MCF 10A (cell line): ENCODE measurements at places on chromosomes 1 and 21. TPM values are rescaled to one million over a fixed set of nuclear protein-coding genes. Genes with fewer than 3 reads are reported as not detected.

DNA sequence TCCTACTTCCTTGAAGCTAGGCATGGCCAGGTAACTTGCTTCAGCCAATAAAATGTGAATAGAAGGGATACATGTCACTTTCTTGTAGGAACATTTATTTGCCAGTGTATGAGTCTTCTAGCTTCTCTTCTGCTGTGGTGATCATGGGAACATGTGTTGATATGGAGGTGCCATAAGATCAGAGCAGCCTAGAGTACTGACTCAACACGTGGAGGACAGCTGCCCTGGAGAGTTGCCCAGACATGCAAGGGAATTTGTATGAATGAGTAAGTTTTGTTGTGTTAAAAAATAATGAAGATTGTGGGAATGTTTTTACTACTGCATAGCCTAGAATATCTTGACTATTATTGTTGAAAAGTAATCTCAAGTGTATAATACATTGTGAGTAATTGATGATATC, 502.3 kb downstream of the NUF2 start:
- H3K27ac ChIP-seq, result peak overlapping the region; percentile 65
- H3K27me3 ChIP-seq, result no peaks in the 10 kb centered on the region
- no peak overlapping the region for H3K4me3 ChIP-seq
- peaks cover 8% of the 10 kb centered on the region for H3K4me1 ChIP-seq

The TBX15 gene
- total RNA-seq, result 0.09 and 0.15 TPM in 2 replicates

- H3K27me3 ChIP-seq, result peaks cover 69% of the 10 kb centered on the region
- peaks cover 5% of the 10 kb centered on the region for H3K4me1 ChIP-seq
- no peak for DNase-seq
- no peak overlapping the region for H3K27ac ChIP-seq
- H3K4me3 ChIP-seq, result peak overlapping the region; percentile 34
- H3K36me3 ChIP-seq, result no peaks in the 10 kb centered on the region
Measured at GRCh38 chr1:153260585-153261280, 1.2 kb downstream of the LORICRIN start.

DNA sequence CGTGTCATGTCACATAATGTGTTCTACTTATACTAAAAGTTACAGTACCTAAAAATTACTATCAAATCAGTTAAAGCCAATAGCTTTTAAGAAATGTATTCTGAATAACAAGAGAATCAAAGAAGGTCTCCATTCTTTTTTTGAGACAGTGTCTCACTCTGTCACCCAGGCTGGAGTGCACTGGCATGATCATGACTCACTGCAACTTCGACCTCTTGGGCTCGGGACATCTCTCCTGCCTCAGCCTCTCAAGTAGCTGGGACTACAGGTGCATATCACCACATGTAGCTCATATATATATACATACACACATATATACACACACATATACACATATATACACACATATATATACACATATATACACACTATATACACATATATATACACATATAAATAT, 20.1 kb downstream of the COP1 start:
- H3K36me3 ChIP-seq, result peaks cover 6% of the 10 kb centered on the region
- no peak overlapping the region for H3K4me3 ChIP-seq
- H3K27ac ChIP-seq, result peak overlapping the region; percentile 7
- H3K4me1 ChIP-seq, result peaks cover 12% of the 10 kb centered on the region

DNA sequence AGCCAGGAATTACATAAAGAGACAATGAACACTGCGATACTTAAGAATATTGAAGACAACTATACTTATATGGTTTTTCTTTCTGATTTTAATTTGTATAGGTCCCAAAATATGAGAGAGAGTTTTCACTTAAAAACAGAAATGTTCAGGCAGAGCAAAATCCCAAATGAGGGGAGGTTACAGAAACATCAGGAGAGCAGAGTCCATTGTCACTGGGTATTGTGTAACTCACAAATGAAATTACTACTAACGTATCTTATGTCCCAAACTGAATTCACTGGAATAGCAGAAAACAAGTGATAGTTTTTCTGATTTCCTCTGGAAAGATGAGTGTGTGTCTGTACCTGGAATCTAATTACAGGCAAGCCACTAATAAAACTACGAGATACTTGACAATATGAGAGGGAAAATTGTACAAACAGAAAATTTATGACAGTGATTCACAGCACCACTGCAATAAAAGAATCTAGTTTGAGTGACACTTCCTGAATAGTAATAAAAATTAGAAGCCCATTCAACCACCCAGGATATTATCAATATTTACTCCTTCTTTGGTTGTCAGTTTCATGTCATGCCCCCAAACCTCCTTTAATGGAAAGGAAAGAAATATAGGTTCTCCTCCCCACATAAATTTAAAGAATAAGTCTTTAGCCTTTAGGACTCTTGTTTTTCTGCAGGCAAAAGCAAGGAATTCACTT, 522.6 kb downstream of the ADGRL2 start:
- no peak for DNase-seq
- no peaks in the 10 kb centered on the region for H3K27me3 ChIP-seq
- no peak overlapping the region for H3K4me3 ChIP-seq
- peaks cover 6% of the 10 kb centered on the region for H3K4me1 ChIP-seq

GRCh38 chr1:65992831-65993271, 200.2 kb downstream of the PDE4B start:
- H3K4me3 ChIP-seq, result no peak overlapping the region
- no peaks in the 10 kb centered on the region for H3K36me3 ChIP-seq
- peaks cover 82% of the 10 kb centered on the region for H3K27me3 ChIP-seq
- no peak for DNase-seq
- no peak overlapping the region for H3K27ac ChIP-seq
- no peaks in the 10 kb centered on the region for H3K4me1 ChIP-seq

The FYB2 gene
- not detected in 2 replicates for total RNA-seq

The PYHIN1 gene
- total RNA-seq, result 0.44 TPM in 1 of 2 replicates, not detected in the other

- no peak overlapping the region for H3K4me3 ChIP-seq
- DNase-seq, result peak; percentile 97
- peaks cover 37% of the 10 kb centered on the region for H3K36me3 ChIP-seq
- H3K4me1 ChIP-seq, result peaks cover 51% of the 10 kb centered on the region
- H3K27ac ChIP-seq, result peak overlapping the region; percentile 90
- H3K27me3 ChIP-seq, result no peaks in the 10 kb centered on the region
Measured at GRCh38 chr1:209435654-209436566, 147.6 kb upstream of the CAMK1G start.

- H3K4me3 ChIP-seq, result no peak overlapping the region
- no peaks in the 10 kb centered on the region for H3K27me3 ChIP-seq
- no peaks in the 10 kb centered on the region for H3K4me1 ChIP-seq
- no peaks in the 10 kb centered on the region for H3K36me3 ChIP-seq
Measured at GRCh38 chr1:88118176-88118845, 565.8 kb upstream of the PKN2 start.

The LCE1F gene
- not detected in 2 replicates for total RNA-seq

The KPRP gene
- 0.12 and 0.25 TPM in 2 replicates for total RNA-seq

- no peak for DNase-seq
- H3K4me3 ChIP-seq, result no peak overlapping the region
- no peak overlapping the region for H3K27ac ChIP-seq
- H3K36me3 ChIP-seq, result no peaks in the 10 kb centered on the region
- H3K4me1 ChIP-seq, result peaks cover 15% of the 10 kb centered on the region
Measured at GRCh38 chr1:224594360-224594759, 21.8 kb upstream of the CNIH3 start.

DNA sequence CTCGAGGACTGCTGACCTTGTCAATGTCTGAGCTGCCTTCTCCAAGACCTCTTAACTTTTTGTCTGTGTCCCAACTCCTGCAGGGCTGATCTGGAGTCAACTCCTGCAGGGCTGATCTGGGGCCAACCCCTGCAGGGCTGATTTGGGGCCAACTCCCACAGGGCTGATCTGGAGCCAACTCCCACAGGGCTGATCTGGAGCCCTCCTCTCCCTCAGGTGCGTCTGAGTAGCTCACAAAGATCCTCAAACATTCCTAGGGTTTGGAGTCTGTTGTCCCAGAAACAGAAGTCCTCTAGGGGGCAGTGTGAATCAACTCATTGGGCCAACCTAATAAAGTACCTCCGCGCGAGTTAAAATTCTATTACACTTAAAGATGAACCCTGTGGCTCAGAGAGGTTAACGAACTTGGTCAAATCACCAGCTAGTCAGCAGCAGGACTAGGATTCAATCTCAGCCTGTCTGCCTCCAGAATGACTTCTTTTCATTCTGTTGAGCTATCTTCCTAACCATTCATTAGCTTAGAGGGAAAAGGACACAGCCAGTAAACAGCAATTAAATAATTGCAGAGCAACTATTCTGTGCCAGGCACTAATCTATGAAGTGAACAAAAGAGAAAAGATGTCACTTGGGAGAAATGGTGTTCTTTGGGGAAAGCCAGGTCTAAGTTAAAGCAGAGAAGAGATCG, 17.2 kb upstream of the RLF start:
- peak; percentile 87 for DNase-seq
- peaks cover 74% of the 10 kb centered on the region for H3K27me3 ChIP-seq
- no peak overlapping the region for H3K27ac ChIP-seq
- H3K4me1 ChIP-seq, result peaks cover 10% of the 10 kb centered on the region

- no peaks in the 10 kb centered on the region for H3K27me3 ChIP-seq
- H3K4me1 ChIP-seq, result peaks cover 6% of the 10 kb centered on the region
- DNase-seq, result peak; percentile 78
- H3K4me3 ChIP-seq, result no peak overlapping the region
- H3K27ac ChIP-seq, result no peak overlapping the region
- no peaks in the 10 kb centered on the region for H3K36me3 ChIP-seq
Measured at GRCh38 chr1:71490432-71490831, 409.6 kb upstream of the ZRANB2 start.

DNA sequence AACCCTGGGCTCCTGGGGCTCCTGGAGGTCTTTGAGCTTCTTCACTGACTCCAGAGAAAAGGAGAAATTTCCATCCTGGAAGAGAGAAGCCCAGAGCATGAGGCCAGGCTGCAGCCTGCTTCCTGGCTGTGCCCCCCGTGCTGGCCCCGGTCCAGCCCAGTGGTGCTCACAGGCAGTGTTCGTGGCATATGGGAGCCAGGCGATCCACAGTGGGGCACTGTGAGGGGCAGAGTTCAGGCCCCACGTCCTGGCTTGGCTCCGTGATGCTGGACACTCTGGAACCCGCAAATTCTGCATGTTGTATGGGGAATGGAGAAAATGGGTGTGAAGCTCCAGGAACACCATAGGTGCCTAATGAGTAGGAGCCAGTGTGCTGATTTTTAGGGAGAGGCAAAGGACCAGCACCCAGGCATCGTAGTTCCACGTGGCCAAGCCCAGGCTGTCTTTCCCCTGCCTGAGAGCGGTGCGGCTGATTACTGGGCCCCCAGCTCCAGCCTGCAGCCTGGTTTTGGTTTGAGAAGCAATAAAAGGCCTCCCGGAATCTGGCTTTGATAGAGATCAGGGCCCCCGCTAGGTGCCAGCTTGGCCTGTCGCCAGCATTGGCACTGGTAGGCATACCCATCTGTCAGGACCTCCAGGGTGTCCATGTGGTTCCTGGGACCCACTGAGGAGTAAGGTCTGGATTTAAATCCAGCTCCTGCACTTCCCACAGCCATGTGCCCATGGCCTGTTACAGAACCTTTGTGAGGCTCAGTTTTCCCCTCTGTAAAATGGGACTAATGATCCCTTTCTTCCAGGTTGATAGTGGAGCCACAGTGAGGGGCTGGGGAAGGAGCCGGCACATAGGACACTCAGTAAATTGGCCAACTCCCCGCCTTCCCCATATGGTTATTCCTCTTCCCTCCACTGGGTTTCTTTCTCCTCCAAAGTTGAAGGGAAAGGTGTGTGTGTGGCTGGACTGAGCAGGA, 725 bp downstream of the GUCA2A start:
- peaks cover 17% of the 10 kb centered on the region for H3K4me1 ChIP-seq
- H3K4me3 ChIP-seq, result no peak overlapping the region
- H3K27me3 ChIP-seq, result peaks cover 30% of the 10 kb centered on the region

GRCh38 chr1:66446261-66447001, 87.5 kb upstream of the SGIP1 start:
- no peaks in the 10 kb centered on the region for H3K36me3 ChIP-seq
- H3K4me1 ChIP-seq, result no peaks in the 10 kb centered on the region
- H3K27ac ChIP-seq, result no peak overlapping the region

The PLXNA2 gene
- total RNA-seq, result 59.2 and 69.7 TPM in 2 replicates

The NR0B2 gene
- total RNA-seq, result not detected in 2 replicates

The OR6N2 gene
- not detected in 2 replicates for total RNA-seq

DNA sequence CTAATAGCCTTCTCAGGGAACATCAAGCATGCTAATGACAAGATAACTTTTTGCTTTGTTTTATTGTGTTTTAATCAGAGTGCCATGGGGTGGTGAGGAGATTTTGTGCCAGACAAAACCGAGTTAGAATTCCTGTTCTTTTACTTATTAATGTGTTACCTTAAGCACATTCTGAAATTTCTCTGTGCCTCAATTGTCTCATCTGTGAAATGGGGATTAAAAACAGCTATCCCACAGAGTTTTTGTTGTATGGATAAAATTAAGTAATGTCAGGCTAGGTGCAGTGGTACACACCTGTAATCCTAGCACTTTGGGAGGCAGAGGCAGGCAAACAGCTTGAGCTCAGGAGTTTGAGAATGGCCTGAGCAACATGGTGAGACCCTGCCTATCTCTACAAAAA, 138.0 kb downstream of the PROX1 start:
- no peaks in the 10 kb centered on the region for H3K36me3 ChIP-seq
- H3K4me1 ChIP-seq, result peaks cover 6% of the 10 kb centered on the region
- H3K27ac ChIP-seq, result no peak overlapping the region
- peaks cover 15% of the 10 kb centered on the region for H3K27me3 ChIP-seq
- no peak overlapping the region for H3K4me3 ChIP-seq
- DNase-seq, result no peak

- H3K36me3 ChIP-seq, result no peaks in the 10 kb centered on the region
- DNase-seq, result no peak
- no peaks in the 10 kb centered on the region for H3K27me3 ChIP-seq
- no peak overlapping the region for H3K27ac ChIP-seq
Measured at GRCh38 chr1:3194760-3195479, 125.9 kb downstream of the PRDM16 start.

DNA sequence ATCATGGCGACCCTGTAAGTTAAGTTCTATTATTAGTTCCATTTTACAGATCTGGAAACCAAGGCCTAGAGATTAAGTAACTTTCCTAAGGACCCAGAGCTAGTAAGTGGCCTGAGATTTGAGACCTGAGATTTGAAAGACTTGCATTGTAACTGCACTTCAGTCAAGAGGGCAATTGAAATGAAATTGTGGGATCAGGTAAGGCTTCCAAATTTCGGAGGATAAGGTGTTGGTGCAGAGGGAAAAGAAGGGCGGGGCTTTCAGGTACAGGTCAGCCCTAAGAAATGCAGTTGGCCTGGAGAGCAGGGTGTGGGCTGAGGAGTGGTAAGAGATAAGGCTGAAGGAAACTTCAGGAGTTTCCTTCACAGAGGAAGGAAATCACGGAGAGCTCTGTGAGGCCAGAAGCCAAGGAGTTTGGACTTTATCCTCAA, 51.1 kb downstream of the SLC16A1 start:
- peaks cover 26% of the 10 kb centered on the region for H3K36me3 ChIP-seq
- peak; percentile 47 for DNase-seq
- H3K4me3 ChIP-seq, result peak overlapping the region; percentile 11
- no peaks in the 10 kb centered on the region for H3K27me3 ChIP-seq
- peak overlapping the region; percentile 92 for H3K27ac ChIP-seq

DNA sequence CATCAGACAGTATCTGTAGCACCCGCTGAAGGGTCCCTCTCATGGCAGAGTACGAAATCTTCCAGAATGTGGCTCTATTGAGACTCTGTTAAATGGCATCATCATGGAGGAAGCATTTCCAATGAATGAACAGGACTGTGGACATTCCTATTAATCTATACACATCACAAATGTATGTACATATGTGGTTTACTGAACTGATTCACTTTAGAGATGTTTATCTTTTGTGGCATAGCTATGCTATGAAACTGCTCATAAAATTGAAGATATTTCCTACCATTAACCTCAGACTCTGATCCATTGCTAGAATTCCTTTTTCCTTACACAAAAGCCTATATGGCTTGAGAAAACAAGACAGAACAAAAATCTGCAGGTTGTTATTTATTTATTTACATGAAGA, 259.6 kb upstream of the RRP15 start:
- no peaks in the 10 kb centered on the region for H3K4me1 ChIP-seq
- H3K36me3 ChIP-seq, result no peaks in the 10 kb centered on the region
- peaks cover 60% of the 10 kb centered on the region for H3K27me3 ChIP-seq
- no peak overlapping the region for H3K27ac ChIP-seq

The LDLRAD1 gene
- total RNA-seq, result not detected in 2 replicates

The OR10J1 gene
- total RNA-seq, result not detected in 2 replicates

The S100A14 gene
- 264 and 332 TPM in 2 replicates for total RNA-seq

The TIE1 gene
- total RNA-seq, result not detected in 2 replicates

The PTAFR gene
- 1.6 and 1.8 TPM in 2 replicates for total RNA-seq

The RHD gene
- not detected in 2 replicates for total RNA-seq
